ENCODE measurements at places on chromosomes 16 and 17. TPM values are rescaled to one million over a fixed set of nuclear protein-coding genes. Genes with fewer than 3 reads are reported as not detected.

DNA sequence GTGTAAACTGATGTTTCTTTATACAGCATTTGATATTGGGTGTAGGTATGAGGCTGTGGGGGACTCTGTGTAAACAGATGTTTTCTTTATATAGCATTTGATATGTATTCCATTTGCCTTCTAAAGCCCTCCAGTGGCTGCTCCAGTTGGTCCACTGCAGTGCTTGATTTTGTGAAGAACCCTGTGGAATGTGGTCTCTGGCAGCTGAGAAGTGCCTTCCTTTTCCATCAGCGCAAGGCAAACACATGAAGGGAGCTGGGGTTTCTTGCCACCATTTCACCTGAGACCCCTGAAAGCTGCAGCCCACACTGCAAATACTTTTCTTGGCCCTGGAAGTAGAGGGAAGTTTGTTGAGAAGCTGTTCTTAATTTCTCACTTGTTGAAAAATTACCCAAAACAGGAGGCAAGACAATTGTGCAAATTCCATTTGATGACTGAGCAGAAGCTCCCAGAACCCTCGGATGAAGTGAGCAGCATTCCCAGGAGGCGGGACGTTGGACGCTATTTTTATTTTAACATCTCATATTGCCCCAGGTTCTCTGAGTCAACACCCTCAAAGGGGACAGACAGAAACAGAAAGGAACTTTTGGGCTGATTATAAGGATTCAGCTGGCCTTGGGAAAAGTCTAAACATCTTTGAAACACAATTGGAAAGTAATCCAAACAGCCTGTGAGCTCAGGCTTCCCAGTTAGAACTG is 158.5 kb upstream of the RPH3AL start:
- no peak for DNase-seq
- no peaks in the 10 kb centered on the region for H3K36me3 ChIP-seq
- no peaks in the 10 kb centered on the region for H3K27me3 ChIP-seq
- no peak overlapping the region for H3K27ac ChIP-seq
- H3K4me1 ChIP-seq: peaks cover 32% of the 10 kb centered on the region
- H3K4me3 ChIP-seq: no peak overlapping the region

DNA sequence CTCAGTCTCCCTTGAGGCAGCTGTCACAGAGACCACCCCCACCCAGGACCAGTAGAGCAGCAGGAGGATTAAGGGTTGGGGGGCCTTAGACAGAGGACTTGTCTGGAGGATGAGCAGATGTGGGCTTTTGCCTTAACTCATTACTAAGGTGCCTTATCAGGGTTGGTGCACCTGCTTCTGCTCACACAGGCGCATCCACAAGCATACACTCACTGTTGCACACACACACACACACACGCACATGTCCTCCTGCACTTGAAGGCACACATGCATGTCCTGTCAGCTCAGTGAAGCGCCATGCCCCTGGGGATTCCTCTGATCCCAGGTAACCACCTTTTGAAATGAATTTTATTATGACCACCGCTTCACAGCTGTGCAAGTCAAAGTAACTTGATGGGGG is 1.2 kb downstream of the GFAP start:
- DNase-seq: peak; percentile 63
- H3K36me3 ChIP-seq: no peaks in the 10 kb centered on the region
- H3K4me1 ChIP-seq: peaks cover 7% of the 10 kb centered on the region
- no peaks in the 10 kb centered on the region for H3K27me3 ChIP-seq

DNA sequence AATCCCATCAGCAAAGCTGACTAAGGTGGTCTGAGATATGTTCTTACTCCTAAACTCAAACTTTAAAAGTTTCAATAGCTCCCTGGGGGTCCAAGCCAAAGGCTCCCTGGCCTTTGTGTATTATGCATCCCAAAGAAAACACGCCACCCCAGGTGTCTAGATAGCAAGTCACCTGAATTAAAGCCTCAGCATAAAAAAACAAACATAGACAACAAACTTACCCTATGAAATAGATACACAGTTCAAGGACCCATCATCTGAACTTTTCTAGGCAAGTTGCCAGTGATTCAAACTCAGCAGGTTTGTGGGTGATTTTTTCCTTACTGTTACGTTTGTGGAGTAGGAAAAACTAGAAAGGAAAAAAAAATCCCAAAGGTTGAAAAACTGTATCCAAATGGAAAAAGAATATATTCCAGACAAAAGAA is 12.5 kb downstream of the CMTM3 start:
- no peak for DNase-seq
- H3K27ac ChIP-seq: no peak overlapping the region
- no peaks in the 10 kb centered on the region for H3K27me3 ChIP-seq
- peaks cover 27% of the 10 kb centered on the region for H3K36me3 ChIP-seq

DNA sequence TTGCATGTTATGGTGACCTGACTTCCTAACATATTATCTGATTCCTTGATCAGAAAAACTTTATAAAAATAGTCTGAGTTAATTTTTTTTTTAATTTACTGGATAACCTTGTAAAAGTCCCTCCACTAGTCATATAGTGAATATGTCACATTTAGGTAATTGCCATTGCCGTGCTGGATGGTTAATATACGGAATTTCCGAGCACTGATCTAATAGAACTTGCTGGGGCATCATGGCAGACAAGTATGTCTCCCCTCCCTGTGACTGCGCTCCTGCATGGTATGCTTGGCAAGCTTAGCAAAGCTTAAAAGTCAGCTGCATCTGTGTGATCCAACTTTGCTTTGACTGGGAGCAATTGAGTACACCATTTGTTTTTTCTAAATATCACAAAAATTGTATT is 239.4 kb upstream of the TBX2 start:
- no peak overlapping the region for H3K27ac ChIP-seq
- no peak overlapping the region for H3K4me3 ChIP-seq
- H3K4me1 ChIP-seq: no peaks in the 10 kb centered on the region
- no peak for DNase-seq
- no peaks in the 10 kb centered on the region for H3K36me3 ChIP-seq

DNA sequence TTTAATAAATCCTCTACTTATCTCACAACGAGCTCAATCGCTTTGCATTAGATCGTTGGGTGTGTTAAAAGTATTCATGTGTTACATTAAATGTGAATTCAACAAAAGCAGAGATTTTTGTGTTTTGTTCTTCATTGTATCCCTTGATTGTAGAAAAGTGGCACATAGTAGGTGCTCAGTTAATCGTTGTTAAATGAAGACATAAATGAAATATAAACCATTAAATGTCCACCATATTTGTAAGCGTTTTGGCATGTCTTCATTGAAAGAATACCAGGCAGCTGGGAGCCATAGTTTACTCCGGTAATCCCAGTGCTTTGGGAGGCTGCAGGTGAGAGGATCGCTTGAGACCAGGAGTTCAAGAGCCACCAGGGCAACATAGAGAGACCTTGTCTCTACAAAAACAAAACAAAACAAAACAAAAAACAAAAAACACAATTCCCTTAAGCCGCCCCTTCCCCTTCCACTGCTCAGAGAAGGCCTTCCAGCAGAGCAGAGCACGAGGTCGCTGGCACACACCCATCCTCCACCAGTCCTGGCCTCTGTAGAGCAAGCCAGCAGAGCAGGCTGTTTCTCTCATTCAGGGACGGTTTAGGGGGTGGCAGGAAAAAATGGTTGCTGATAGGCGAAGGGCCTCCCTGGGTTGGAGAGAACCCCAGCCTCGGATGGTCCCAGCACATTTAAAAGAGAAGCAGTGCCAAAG is 673 bp upstream of the CHD9 start:
- no peak overlapping the region for H3K27ac ChIP-seq
- no peaks in the 10 kb centered on the region for H3K27me3 ChIP-seq
- H3K4me1 ChIP-seq: peaks cover 13% of the 10 kb centered on the region
- DNase-seq: peak; percentile 35
- H3K4me3 ChIP-seq: no peak overlapping the region

DNA sequence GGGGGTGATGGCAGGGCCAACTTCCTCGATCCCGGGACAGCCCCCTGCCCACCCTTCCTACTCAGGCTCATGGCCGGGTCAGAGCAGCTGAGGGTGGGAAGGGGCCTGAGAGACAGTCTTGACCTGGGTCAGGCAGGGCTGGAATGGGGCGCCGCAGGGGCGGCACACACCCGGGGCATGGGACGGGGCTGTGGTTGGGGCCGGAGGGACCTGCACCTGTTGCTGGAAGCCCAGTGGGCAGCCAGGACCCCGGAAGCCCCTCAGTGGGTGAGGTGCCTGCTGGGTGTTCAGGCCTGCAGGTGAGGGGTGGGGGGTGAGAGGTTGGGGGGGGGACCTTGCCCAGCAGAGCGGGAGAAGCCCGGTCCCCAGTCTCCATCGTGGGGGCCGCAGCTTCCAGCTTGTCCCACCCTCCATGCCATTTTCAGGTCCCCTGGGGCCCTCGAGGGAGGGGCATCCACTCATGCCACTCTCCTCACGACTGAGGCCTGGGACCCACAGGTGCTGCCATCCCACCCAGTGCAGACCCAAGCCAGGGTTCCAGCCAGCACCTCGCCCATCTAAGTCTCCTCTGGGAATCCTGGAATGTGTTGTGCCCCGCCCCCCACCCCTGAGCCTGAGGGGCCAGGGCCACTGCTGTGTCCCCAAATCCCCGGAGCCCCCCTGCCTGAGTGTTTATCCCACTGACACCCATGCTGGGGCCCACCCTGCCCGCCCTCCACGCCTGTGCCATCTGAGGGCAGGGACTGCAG is 43.4 kb upstream of the ACSF3 start:
- no peaks in the 10 kb centered on the region for H3K27me3 ChIP-seq
- no peaks in the 10 kb centered on the region for H3K4me1 ChIP-seq
- H3K4me3 ChIP-seq: no peak overlapping the region

GRCh38 chr17:67620088-67620487 is 97.6 kb upstream of the NOL11 start:
- H3K27ac ChIP-seq: no peak overlapping the region
- H3K36me3 ChIP-seq: no peaks in the 10 kb centered on the region
- DNase-seq: no peak

GRCh38 chr17:3891626-3892094 is 1.2 kb downstream of the CAMKK1 start:
- no peaks in the 10 kb centered on the region for H3K36me3 ChIP-seq
- H3K4me1 ChIP-seq: peaks cover 59% of the 10 kb centered on the region

GRCh38 chr16:84672276-84673202 is 24.2 kb downstream of the KLHL36 start:
- DNase-seq: peak; percentile 72
- H3K4me3 ChIP-seq: no peak overlapping the region
- H3K4me1 ChIP-seq: no peaks in the 10 kb centered on the region
- H3K27me3 ChIP-seq: no peaks in the 10 kb centered on the region
- H3K36me3 ChIP-seq: no peaks in the 10 kb centered on the region

DNA sequence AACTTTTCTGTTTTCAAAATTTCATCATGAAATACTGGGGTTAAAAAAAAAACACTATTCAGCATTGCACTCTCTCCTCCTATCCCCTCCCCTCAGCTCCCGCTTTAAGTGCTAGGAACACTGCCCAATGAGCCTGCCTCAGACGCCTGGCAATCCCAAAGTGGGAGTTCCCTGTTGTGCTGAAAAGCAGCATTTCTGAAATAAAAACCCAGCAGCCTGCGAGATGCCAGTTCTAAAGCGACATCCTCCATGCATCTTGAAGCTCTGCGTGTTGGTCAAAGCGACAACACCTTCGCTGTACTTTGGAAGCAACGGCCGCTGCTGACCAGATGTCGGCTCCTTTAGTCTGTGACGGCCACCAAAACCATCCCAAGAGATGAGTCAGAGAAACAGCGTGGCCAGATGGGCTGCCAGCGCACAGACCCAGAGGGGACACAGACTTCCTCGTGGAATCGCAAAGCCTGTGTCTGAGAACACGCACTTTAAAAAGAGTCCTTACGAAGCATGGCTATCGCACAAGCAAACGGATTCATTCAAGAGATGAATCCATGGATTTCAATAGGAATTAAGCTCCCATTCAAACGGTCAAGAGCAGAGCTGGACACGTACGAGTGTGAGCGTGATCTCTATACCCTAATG is 32.8 kb downstream of the FBXO31 start:
- no peaks in the 10 kb centered on the region for H3K27me3 ChIP-seq
- peaks cover 7% of the 10 kb centered on the region for H3K36me3 ChIP-seq
- H3K4me3 ChIP-seq: no peak overlapping the region
- H3K4me1 ChIP-seq: peaks cover 4% of the 10 kb centered on the region
- H3K27ac ChIP-seq: no peak overlapping the region

- H3K4me1 ChIP-seq: peaks cover 89% of the 10 kb centered on the region
- no peak overlapping the region for H3K4me3 ChIP-seq
- DNase-seq: no peak
- no peaks in the 10 kb centered on the region for H3K36me3 ChIP-seq
Observed at GRCh38 chr17:47277921-47278320, 24.3 kb downstream of the ITGB3 start.

GRCh38 chr17:71447644-71448043 is 673.2 kb upstream of the SOX9 start:
- no peak overlapping the region for H3K27ac ChIP-seq
- H3K36me3 ChIP-seq: no peaks in the 10 kb centered on the region
- no peak overlapping the region for H3K4me3 ChIP-seq
- H3K4me1 ChIP-seq: no peaks in the 10 kb centered on the region

GRCh38 chr17:28750178-28751047 is 6.6 kb downstream of the TRAF4 start:
- H3K36me3 ChIP-seq: peaks cover 26% of the 10 kb centered on the region
- peaks cover 35% of the 10 kb centered on the region for H3K4me1 ChIP-seq
- no peak overlapping the region for H3K27ac ChIP-seq
- H3K4me3 ChIP-seq: no peak overlapping the region

DNA sequence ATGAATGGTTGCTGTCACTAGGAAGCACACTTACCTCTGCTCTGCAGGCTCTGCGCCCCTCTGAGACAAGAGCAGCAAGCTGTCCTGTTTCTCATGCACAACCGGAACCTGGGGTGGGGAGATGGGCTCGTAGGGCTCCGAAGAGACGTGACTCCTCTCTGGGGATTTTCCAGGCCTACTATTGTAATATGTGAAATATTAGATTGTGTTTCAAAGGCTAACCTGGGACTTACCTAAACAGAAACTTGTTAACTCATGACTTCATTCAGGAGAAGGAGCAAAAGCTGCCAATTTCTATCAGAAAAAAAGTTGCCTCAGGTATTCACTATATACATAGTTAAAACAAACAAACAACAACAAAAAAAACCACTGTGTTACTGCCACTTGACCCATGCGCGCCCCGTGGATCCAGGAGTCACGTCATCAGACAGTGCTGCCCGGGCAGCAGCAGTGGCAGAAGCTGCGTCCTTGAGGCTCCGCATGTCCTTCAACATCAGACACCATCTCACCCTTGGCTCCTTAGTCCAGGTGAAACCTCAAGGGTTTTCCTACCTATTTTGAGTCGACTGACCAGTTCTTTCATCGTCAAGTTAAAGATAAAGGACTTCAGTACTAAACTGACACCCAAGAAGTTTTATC is 49.3 kb downstream of the TTC19 start:
- peak; percentile 29 for DNase-seq
- H3K27ac ChIP-seq: peak overlapping the region; percentile 68
- H3K4me3 ChIP-seq: no peak overlapping the region
- H3K4me1 ChIP-seq: no peaks in the 10 kb centered on the region

- H3K36me3 ChIP-seq: no peaks in the 10 kb centered on the region
- DNase-seq: no peak
- H3K4me3 ChIP-seq: no peak overlapping the region
Observed at GRCh38 chr17:32264140-32264799, 1.4 kb upstream of the RHBDL3 start.

Gene SOX15
- not detected for total RNA-seq

Gene VWA3A
- not detected for total RNA-seq

Gene HID1
- total RNA-seq: 19.7 TPM

Gene CYB5B
- total RNA-seq: 61.5 TPM

Gene ZNF597
- total RNA-seq: 5.5 TPM

Gene KRT27
- total RNA-seq: not detected

Gene SEZ6
- total RNA-seq: not detected

Gene SLC13A2
- total RNA-seq: not detected

Gene PRSS33
- total RNA-seq: not detected

All from thyroid gland (tissue), 4 donors.